Activated T-cell treated with anti-CD3 and anti-CD28 coated beads, Interleukin-2, amount 50 U/mL, for 48 hours (primary cell): ENCODE measurements at places on chromosomes 1 and 21.

- no peak for DNase-seq
Observed at GRCh38 chr21:37899146-37899545, 17.1 kb downstream of the KCNJ6 start.

DNA sequence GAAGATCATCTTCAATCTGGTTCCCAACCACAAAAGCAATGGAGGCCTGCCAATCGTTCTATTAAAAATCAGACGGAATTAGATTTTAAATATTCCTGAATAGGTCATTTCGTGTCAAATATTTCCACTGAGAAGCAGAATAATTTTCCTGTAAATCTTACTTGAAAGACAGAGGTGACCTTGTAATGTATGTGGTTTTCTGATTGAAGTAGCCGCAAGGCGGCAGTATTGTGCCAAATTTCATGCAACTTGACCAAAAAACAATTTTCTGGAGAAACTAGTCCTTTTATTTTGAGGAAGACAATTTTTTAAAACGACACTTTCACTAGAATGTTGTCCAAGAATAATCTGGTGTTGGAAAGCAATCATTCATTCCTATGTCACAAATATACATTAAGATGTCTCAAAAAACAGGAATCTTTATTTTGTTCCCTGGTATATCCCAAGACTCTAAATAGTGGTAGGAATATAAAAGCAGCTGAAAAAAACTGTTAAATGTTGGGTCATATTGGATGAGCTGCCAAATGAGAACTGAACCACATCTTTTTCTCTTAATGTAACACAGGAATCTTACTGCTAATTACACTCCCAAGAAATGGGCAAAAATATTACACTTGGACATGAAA lies 33.6 kb downstream of the SPAG17 start:
- DNase-seq, result peak; percentile 55

DNA sequence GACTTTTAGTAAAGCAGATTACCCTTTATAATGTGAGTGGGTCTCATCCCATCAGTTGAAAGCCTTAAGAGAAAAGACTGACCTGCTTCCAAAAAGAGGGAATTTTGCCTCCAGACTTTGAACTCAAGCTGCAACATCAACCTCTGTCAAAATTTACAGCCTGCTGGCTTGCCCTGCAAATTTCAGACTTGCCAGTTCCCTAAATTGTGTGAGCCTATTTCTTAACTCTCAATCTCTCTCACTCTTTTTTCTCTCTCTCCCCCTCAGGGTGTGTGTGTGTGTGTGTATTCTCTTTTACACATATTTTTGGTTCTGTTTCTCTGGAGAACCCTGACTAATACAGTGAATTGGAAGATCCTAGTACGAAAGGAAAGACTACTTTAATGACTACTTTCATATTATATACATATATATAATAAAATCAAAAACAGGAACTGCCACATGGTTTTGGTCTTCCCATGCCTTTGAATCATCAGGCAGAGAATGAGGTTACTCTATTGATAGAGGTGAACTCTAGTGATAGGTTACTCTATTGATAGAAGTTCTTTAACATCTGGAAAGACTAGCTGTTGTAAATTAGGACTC lies 6.4 kb downstream of the OR2C3 start:
- DNase-seq, result no peak

DNA sequence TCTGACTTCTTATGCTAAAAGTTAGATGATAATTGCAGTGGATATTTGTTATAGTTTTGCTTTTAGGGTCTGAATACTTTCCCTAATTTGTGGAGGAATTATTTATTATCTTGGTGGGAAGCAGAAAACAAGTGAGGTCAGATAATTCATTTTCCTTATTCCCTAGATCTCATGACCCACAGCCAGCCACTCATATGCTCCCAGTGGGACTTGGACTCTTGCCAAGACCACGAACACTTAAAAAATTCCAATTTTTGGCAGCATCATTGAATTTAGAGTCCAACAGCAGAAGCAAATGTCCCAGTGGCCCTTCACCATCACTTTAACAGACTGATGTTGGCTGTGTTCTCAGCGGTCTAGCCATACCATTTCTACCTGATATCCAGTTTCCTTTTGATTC lies 204.2 kb downstream of the HMCN1 start:
- no peak for DNase-seq

DNA sequence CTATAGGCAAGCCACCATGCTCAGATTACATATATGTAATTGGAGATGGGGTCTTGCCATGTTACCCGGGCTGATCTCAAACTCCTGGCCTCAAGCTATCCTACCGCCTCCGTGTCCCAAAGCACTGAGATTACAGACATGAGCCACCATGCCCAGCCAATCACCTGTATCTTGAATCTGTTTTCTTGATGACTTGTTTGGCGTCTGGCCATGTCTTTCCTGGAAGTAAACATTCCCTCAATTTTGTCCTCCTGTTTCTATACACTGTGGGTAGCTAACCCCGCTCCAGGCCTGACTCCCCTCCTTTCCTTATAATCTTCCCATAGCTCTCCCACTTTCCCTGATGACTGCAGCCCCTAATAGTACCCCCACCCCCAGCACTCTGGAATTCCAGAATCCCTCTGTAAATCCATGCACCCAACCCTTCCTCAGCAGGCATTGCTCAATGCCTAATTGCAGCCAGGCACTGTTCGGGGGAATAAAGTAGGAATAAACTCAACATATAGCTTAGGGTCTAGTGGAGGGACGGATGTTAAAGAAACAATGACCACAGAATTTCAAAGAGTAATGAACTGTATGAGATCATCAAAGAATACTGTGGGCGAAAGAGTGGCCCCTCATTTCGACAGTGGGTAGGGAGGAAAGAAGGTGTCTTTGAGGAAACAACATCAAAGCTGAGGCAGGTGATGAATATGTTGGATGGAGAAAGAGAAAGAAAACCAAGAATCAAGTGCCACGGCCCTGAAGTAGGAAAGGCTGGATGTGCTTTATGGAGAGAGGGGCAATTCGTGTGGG lies 161.5 kb downstream of the ADSS2 start:
- no peak for DNase-seq

DNA sequence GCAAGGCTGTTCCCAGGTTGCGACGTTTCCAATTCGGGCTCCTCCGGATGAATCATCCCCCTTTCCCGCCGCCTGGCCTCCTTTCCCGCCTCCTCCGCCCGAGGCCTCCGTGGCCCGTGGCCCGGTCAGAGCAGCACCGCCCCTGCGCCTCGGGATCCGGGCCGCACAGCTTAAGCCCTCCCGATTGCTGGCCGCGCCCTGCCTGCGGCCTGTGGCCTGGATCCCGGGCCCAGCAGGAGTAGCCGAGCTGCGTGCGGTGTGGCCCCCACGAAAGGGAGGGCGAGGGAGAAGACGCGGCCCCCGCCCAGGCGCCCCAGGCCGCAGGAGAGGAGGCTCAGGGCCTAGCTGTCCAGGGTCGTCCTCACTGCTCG lies 1.0 kb downstream of the TMEM200B start:
- DNase-seq, result peak; percentile 40

GRCh38 chr1:172135076-172135672 lies 285.3 kb upstream of the C1orf105 start:
- no peak for DNase-seq

DNA sequence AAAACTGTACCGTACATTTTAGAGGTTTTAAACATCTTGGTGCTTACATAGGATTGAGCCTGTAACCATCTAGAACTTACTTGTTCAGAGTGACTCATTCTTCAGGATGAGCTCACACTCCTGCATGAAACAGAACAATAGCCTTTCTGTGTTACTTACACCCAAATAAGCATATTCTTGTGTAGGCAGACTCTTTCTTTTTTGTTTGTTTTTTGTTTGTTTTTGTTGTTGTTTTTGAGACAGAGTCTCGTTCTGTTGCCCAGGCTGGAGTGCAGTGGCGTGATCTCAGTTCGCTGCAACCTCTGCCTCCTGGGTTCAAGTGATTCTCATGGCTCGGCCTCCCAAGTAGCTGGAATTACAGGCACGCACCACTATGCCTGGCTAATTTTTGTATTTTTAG lies 3.8 kb upstream of the CA6 start:
- DNase-seq, result no peak

DNA sequence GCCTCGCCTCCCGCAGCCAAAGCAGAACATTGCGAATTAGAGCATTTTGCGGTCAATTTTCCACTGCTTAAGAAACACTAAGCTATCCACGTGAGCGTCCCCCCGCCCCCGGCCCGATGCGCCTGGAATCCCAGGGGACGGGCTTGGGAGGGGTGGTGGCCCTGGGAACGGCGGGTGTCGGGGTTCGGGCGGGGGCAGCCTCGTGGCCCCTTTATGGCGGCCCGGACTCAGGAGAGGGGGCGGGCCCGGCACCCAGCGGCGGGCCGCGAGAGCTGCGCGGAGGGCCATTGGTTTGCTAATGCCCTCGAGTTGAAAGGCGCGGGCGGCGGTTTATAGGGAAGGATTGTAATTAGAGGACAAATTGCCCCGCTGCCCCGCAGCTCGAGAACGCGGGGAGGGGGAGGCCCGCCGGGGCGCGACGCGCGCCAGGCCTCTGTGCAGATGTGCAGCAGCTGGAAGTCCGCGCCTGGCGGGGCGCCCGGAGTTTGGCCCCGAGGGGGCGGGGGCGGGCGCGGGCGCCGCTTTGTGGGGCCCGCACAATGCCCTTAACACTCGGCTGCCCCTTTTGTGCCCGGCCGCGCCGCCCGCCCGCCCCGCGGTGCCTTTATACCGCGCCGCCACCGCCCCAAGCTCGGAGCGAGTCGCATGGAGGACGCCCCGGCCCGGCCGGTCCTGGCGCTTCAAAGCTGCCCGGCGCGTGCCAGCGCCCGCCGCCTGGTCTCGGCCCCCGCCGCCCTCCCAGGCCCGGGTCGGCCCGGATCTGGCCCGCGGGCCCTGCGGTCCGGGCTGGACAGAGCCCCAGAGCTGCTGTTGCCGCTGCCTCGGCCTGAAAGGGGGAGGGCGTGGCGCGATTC lies 1.9 kb upstream of the HES3 start:
- DNase-seq, result no peak
